Left lung (tissue), 14 donors: ENCODE measurements at places on chromosomes 5 and 9. TPM values are rescaled to one million over a fixed set of nuclear protein-coding genes. Genes with fewer than 3 reads are reported as not detected.

Gene SLC28A3
- 1.2 TPM for total RNA-seq

Gene AK8
- 1.9 TPM for total RNA-seq

Gene PRELID2
- total RNA-seq: 5.2 TPM

Gene ZFP2
- 1.2 TPM for total RNA-seq

Gene SYNPO
- total RNA-seq: 114 TPM

Gene UBE2QL1
- 0.06 TPM for total RNA-seq

Gene ROR2
- total RNA-seq: 11.5 TPM

Gene IFNA13
- total RNA-seq: not detected

Gene AFAP1L1
- 17.0 TPM for total RNA-seq

Gene NPR3
- 33.9 TPM for total RNA-seq

Gene TTC16
- 0.15 TPM for total RNA-seq
